ENCODE measurements at places on chromosomes 16 and 17.

- DNase-seq: no peak
Measured at GRCh38 chr17:74571621-74572270, 4.4 kb upstream of the CD300H start.

GRCh38 chr16:82082543-82083244 lies 47.6 kb downstream of the HSD17B2 start:
- no peak for DNase-seq

GRCh38 chr17:17252149-17252661 lies 15.2 kb upstream of the FLCN start:
- no peak for DNase-seq

- DNase-seq: no peak
Measured at GRCh38 chr16:85675251-85675874, 13.4 kb downstream of the GINS2 start.

- DNase-seq: no peak
Measured at GRCh38 chr16:53953336-53953735, 249.4 kb downstream of the FTO start.

DNA sequence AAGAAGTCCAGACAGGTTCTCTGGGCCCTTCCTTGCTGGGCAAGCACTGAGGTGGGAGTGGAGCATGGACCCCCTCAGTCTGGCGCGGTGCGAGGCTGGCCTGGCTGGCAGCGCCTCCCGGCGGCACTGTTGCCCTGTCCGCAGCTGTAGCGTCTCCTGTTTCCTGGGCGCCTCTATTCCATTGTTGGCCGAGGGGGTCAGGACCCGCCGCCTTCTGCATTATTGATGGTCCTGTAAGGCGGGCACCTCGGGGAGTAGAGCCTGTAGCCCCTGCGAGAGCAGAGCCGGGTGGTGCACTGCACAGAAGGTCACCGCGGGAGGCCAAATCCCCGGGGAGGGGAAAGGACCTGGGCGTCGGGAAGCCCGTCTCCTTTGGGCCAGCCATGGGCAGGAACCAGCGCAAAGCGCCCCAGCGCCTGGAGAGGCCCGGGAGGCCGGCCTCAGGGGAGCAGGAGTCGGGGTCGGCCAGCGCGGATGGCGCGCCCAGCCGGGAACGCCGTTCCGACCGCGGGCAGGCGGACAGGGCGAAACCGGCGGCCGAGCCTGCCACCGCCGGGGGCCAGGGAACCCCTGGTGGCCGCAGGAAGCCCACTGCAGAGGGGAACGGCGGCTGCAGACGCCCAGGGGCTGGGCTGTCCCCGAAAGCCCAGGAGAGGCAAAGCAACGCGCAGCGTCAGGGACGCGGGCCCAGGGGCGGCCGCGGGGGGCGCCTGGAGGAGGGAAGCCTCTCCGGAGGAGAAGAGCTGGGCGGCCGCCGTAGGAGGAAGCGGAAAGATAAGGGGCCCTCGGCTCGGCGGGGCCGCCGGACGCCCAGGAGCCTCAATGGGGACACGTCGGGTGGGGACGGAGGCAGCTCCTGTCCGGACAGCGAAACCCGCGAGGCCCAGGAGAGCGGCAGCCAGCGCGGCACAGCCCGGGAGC lies at the start of gene MYO15B:
MYO15B (plus strand) TSS at position 126 of the 921 bp plus-strand sequence; CDS start at position 384, 258 bp downstream.
- DNase-seq: no peak

- DNase-seq: no peak
Measured at GRCh38 chr17:81453712-81454111, 58.5 kb downstream of the BAHCC1 start.

GRCh38 chr17:34151102-34151501 lies 104.0 kb upstream of the CCL2 start:
- DNase-seq: no peak

DNA sequence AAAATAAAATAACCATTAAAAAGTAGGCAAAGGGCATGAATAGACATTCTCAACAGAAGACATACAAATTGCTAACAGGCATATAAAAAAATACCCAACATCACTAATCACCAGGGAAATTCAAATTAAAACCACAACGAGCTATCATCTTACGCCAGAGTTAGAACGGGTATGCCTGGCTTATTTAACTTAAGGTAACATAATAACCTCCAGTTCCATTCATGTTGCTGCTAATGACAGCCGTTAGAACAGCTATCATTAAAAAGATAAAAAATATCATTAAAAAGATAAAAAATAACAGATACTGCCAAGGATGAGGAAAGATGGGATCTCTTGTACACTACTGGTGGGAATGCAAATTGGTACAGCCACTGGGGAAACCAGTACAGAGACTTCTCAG lies 89.3 kb downstream of the GAS7 start:
- no peak for DNase-seq

DNA sequence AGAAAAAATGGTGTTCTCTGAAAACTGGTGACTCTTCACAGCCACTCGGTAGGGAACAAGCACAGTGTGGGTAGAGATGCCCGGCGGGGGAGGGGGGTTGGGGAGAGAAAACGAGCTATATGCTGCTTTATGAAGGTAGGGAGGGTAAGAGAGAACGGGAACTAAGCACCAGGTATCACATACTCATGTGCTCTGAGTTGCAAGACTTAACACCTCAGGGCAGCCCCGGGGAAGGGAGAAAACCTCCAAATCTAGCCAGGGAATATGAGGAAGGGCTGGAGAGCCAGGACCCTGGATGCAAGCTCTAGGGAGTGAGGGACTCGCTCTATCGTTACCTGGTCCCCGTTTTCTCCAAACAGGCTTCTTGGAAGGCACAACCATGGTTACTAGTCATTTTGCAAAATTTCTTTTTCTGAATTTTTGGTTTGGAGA lies 35.3 kb downstream of the HIC1 start:
- no peak for DNase-seq

DNA sequence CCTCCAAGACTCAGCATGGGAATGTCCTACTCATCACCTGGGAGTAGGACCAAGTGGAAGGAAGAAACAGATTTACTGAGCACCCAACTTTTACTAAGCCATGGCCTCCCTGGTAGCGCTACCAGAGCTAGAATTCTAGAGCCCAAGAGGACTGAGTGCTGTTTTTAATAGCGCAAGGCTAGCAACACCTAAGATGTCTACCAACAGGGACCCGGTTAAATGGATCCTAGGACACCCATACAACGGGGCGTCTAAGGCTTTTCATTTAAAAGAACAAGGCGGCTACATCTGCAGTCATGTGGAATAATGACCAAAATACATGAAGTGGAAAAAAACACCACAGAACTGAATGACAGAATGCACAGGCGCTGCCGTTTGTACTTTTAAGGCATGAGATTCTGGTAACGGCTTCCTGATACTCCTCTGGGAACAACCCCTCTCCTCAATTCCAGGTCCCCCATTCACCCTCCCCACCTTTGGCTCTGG lies 5.1 kb downstream of the GGA2 start:
- DNase-seq: peak; percentile 13

DNA sequence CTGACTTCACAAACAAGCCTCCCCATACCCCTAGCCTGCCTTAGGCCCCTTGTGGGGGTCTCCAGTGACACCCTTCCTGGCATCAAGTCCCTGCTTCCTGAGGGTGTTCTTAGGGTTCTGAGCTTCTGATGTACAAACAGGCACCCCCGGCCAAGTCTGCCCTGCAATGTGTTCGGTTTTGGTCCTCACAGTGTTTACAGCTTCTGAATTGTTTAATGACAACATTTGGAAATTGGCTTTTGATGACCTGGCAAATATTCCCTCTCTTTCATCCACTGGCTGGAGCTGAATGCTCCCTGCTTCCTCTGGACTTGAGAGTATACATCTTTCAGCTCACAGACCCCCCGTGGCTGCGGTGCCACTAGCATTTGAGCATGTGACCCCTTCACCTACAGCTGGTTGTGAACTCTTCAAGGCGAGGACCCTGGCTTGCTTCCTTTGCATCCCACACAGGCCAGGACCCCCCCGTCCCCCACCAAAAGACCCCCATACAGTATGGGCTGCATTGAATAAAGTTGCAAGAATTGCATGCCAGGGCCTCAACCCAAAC lies 180.8 kb downstream of the KATNIP start:
- DNase-seq: no peak

DNA sequence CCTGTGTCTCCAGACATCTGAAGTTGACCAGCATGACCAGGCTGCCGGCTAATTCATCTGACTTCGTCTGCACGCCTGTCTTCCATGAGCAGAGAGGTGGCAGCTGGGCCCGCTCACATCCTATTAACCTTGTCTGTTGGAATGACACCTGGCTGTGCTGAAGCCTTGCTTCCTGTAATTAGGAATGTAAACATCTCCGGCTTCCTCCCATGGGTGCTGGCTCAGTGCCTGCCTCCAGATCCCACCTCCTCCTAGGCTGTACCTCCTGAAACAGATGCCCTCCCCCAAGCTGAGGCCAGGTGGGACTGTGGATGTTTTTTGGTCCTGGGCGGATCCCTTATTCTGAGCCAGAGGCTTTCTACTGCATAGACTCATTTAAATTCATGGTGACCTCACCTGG lies 296.3 kb downstream of the HS3ST4 start:
- no peak for DNase-seq

DNA sequence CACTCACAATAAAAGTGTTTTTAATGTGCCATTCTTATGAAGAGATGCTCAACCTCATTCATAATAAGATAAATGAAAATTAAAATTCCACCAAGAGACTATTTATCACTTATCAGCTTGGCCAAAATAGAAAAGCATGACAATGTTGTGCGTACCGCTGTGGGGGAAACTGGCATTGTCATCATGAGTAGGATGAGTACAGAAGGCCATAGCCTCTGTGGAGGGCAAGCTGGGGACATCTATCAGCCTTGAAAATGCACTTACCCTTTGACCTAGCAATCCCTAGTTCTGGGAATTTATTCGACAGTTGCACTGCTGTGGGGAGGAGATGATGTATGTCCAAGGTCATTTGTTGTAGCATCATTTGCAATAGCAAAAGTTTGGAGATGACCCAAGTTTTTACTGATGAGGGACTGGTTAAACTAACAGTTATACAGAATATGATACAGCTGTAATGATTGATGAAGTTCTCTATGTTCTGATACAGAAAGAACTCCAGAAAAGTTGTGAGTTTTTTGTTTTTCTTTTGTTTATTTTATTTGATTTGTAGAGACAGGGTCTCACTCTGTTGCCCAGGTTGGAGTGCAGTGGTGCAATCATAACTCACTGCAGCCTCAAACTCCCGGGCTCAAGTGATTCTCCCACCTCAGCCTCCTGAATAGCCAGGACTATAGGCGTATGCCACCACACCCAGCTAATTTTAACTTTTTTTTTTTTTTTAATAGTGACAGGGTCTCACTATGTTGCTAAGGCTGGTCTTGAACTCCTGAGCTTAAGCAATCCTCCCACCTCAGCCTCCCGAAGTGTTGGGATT lies 13.7 kb upstream of the PRKCB start:
- DNase-seq: no peak

GRCh38 chr16:84648595-84649510 lies 542 bp downstream of the KLHL36 start:
- no peak for DNase-seq

GRCh38 chr17:81002409-81003361 lies 11.0 kb downstream of the CHMP6 start:
- DNase-seq: peak; percentile 64

GRCh38 chr17:68737761-68738443 lies 136.7 kb upstream of the FAM20A start:
- DNase-seq: no peak

DNA sequence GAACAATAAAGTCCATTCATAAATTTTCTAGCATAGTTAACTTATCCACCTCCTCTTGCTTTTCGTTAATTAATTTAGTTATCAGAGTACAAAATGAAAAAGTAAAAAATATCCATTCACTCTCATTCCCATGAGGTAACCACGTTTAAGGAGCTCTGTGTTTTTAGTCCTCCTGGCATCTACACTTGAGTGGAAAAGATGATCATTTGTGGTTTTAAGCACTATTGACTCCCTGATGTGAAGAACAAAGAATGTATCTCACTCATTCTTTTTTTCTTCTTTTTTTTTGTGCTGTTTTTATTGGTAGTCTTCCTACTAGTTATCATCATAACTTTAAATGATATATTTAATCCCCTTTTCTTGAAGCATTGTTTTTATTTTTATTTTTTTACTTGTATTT lies 26.1 kb downstream of the QPRT start:
- no peak for DNase-seq

GRCh38 chr17:47317119-47317518 lies 6.6 kb upstream of the EFCAB13 start:
- no peak for DNase-seq

- DNase-seq: no peak
Measured at GRCh38 chr17:50830352-50830751, 5.0 kb upstream of the WFIKKN2 start.

GRCh38 chr16:30340621-30341020 lies 14.5 kb downstream of the CD2BP2 start:
- no peak for DNase-seq

DNA sequence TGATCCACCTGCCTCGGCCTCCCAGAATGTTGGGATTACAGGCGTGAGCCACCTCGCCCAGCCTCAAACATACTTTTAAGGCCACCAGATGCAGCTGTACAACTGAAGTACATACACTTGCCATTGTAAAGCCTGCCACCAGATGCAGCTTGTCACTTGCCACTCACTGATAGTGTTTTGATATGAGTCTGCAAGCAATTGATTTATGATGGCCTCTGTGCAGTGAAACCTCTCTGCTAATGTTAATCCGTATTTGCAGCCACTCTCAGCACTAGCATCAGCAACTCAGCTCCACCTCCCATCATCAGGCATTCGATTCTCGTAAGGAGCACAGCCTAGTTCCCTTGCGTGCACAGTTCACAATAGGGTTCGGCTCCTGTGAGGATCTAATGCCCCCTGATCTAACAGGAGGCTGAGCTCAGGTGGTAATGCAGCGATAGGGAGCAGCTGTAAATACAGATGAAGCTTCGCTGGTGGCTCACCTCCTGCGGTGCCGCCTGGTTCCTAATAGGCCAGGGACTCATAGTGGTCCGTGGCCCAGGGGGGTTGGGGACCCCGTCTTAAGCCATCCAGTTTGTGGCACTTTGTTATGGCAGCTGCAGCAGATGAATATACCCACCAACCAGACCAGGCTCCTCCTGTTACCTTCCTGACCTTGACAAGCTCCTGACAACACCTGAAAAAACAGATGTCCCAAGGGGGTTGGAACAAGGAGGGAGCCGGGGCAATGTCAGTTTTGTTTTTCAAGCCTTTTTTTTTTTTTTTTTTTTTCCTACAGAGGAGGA lies 1.3 kb upstream of the HERPUD1 start:
- DNase-seq: no peak

- peak; percentile 30 for DNase-seq
Measured at GRCh38 chr16:6483469-6484033, 849.1 kb upstream of the RBFOX1 start.

- DNase-seq: no peak
Measured at GRCh38 chr16:87816507-87817100, 50.8 kb upstream of the KLHDC4 start.

- DNase-seq: no peak
Measured at GRCh38 chr17:81572563-81573168, 20.5 kb upstream of the FAAP100 start.

GRCh38 chr16:53986793-53987192 lies 282.8 kb downstream of the FTO start:
- no peak for DNase-seq

DNA sequence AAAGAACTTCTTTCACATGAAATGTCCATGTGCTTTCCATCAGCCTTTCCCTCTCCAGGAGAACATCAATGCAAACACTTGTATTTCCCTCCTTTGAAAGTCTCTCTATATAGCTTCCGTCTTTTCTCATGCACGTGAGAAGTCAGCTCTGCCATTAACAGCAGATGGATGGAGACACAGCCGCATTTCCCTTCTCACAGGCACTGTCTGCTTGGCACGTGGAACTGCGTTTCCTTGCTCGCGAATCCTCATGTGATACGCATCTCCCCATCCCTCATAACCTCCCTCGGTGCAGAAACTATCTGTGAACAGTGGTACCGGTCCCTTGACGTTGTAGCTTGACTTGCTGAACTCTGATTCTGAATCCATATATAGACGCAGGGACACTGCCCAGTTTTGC lies 717.0 kb upstream of the RBFOX1 start:
- no peak for DNase-seq
